RPMI7951 (cell line): ENCODE measurements at places on chromosomes 11 and 22. TPM values are rescaled to one million over a fixed set of nuclear protein-coding genes. Genes with fewer than 3 reads are reported as not detected.

The MOGAT2 gene
- not detected in 2 replicates for total RNA-seq

GRCh38 chr11:76371170-76371569, 9.8 kb downstream of the THAP12 start:
- peak; percentile 74 for DNase-seq

GRCh38 chr22:36166518-36167220, 6.1 kb upstream of the APOL3 start:
- no peak for DNase-seq

GRCh38 chr11:126615845-126616244, 260.4 kb downstream of the ST3GAL4 start:
- DNase-seq, result no peak

- no peak for DNase-seq
Measured at GRCh38 chr22:26188341-26188740, 19.1 kb downstream of the SEZ6L start.

GRCh38 chr11:72292106-72292785, 48.3 kb upstream of the PHOX2A start:
- DNase-seq, result no peak
